NCI-H524 treated with DMSO at 0.1 percent for 48 hours (cell line): ENCODE measurements at places on chromosomes 1 and 21.

- no peak for DNase-seq
Measured at GRCh38 chr1:152110860-152111514, 4.3 kb downstream of the TCHH start.

GRCh38 chr1:66598670-66599069 lies 64.7 kb downstream of the SGIP1 start:
- DNase-seq = no peak

DNA sequence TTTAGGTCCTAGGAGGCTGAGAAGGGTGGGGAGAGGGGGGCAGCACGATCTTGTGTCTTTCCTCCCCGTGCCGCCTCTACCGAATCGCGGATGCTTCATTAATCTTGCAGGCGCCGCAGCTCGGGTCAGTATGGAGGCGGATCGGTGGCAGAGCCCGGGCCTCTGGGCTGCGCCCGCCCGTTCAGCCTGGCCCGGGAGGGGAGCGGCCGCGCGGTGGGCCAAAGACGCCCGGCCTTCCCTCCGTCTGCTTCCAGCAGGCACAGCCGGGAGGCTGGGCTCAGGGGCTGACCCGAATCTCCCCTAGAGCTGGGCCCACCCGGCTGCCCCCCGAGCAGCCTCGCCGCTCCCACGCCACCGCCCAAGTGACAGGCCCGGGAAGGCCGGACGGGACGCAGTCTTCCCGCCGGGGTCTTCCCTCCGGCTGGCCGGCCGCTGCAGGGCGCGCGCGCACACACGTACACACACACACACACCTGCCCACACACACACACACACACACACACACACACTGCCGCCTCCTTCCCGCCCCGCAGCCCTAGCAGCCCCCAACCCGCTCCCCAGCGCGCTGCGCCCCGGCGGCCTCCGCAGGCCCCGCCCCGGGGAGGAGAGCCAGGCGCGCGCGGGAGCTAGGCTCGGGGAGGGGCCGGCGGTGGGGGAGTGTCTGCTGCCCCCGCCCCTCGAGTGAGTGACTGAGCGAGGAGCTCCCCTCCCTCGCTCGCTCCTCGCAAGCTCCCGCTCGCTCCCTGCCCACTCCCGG lies at the start of gene C1orf21:
Gene C1orf21, plus strand, starts transcription at position 718 of the 757 bp plus-strand sequence. CDS start 90,481 bp downstream, outside the sequence.
- peak; percentile 66 for DNase-seq

DNA sequence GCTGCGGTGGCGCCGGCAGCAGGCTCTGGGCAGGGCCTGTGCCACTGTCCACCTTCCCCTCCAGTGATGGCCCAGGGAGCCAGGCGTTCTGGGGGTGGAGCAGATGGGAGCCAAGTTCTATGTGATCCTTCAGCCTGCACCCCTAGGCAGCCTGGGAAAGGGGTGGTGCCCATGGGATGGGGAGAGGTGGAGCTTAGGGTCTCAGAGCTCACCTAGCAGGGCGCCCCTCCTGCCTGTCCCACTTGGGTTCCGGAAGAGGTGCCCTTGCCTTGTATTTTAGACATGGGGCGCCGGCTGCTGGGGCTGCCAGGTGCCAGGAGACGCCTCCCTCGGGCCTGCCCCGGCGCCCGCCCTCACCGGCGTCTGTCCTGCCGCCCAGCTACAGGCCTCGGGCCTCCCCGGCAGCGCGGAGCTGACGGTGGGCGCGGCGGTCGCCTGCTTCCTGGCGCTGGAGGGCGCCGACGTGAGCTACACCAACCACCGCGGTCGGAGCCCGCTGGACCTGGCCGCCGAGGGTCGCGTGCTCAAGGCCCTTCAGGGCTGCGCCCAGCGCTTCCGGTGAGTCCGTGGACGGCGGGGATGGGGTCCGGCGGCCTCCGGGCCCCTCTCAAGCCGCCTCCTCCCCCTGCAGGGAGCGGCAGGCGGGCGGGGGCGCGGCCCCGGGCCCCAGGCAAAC lies 3.1 kb upstream of the MMP23B start:
- DNase-seq = no peak

GRCh38 chr21:46375560-46376230 lies 51.7 kb downstream of the PCNT start:
- no peak for DNase-seq

- peak; percentile 48 for DNase-seq
Measured at GRCh38 chr21:37767984-37768383, 148.3 kb downstream of the KCNJ6 start.

DNA sequence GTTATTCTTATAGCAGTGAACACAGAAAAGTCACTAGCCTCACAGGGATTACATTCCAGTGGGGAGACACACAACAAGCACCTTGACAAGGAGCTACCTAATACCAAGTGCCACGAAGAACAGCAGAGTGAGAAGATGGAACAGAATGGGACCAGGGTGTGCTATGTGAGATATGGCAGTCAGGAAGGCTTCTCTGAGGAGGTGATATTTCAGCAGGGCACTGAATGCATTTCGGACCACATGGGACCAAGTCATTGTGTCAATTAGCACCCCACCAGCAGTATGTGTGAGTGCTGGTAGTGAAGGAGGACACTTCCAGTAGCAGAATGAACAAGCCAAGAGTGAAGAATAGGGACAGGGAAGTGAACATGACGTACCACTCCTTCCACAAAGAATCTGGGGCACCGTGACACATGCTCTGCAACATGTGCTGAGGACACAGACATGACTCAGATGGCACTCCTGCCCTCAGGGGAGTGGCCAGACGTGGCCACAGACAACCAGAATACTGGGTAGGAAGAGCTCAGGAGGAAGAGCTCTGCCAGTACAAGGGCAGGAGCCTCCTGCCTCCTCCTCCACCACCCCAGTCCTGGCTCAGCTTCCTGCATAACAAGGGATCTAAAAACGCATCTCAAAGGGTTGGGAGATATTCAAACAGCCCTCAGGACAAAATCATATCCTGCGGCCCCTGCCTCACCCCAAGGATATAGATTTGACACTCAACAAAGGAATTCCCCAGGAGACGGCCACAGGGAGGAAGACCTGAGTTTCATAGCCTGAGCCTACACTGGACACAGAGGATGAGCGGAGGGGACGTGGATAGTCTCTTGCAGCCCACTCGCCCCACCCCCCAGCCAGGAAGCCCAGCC lies 102.5 kb downstream of the TRABD2B start:
- DNase-seq = no peak

- no peak for DNase-seq
Measured at GRCh38 chr1:195933835-195934234, 674.4 kb downstream of the KCNT2 start.

GRCh38 chr1:15155888-15156741 lies 2.6 kb downstream of the TMEM51 start:
- DNase-seq = peak; percentile 29

DNA sequence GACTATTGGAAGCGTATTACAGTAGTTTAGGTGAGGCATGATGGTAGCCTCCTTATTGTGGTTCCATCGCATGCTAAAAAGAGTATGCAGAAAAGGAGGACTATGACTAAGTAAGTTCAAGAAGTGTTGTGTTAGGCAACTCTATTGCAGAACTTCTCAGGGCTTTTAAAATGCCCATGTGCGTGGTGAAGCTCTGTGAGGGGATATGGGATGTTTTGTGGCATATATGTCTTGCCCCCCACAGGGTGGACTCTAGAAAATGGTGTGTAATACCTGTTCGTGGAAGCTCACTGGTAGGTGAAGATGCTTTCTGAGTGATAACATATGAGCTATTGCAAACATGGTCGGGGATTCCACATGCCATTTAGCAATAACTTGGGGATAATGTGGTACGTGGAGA lies 31.7 kb downstream of the MAN1A2 start:
- no peak for DNase-seq

DNA sequence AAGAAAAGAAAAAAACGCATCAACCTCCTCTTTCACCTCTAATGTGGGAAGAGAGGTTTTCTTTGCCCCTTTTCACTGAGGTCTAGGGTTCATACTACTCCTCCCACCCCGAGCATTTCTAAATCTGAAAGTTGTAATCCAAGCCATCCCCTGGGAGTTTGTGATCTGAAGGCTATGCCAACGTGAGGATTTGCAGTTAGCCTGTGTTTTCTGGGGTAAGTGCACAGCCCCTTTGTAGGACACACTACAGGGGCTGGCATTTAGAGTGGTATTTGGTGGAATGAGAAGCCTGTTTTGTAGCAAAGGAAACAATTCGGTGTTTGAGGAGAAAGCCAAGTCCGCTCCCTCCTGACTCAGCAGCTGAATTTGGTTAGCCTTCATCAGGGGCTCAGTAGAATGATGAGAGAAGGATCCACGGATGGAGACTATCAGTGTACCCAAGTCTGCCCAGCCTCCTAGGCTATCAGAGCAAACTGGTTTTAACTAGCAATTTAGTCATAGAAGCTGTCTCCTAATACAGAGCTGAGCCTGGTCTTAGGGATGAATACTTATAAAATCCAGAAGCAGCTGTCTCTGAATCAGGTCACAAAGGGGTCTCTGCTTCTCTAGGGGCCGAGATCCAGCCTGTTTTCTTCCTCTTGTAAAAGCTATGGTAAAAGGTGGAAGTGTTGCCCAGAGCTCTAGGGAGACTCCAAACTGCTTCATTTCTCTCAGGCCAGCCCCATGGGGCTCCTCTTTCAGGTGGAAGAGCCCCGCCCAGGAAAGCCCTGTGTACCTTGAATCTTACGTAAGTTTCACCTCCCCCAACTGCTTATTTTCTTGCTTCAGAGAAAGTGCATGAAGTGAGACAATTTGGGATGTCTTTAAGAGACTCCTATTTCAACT lies 2.1 kb downstream of the PCP4L1 start:
- DNase-seq = no peak

- DNase-seq = no peak
Measured at GRCh38 chr21:16624479-16625118, 888.2 kb upstream of the CXADR start.

DNA sequence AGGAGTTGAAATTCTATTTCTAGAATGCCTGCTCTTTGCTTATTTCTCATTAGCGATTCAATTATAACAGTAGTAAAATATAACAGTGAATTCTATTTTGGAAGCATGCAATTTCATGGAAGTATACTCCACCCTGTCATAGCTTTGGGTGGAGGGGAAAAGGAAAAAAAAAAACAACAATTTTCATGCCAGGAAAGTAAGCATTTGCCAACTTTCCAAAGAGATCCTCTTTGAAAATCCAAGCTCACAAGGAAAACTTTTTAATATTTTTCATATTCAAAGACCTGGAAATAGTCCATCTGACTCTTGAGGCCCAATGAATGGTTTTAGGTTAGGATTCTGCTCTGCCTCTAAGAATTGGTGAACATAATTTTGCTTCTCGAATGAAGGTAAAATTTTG lies 134.5 kb downstream of the PTPN14 start:
- DNase-seq = no peak

DNA sequence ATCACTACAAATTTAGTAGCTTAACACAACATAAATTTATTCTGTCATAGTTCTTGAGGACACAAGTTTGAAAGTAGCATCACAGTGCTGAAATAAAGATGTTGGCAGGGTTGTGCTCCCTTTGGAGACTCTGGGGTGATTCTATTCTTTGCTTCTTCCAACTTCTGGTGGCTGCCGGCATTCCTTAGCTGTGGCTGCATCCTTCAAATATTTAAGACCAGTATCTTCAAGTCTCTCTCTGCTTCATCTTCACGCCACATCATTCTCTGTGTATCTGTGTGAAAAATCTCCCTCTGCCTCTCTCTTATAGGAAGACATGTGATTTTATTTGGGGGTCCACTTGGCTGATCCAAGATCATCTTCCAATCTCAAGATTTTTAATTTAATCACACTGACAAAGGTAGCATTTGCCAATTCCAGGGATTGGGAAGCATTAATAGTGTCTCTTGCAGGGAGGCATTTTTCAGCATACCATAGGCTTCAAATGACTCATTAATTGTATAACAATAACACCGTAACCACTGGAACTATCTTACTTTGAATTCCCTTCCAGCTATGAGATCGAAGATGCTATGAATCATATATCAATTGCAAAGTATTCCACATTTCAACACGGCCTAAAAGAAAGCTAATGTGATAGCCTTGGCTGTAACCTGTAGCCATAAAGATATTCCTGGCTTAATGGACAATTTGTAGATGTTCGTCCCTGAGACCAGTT lies 74.6 kb downstream of the DPT start:
- no peak for DNase-seq

- DNase-seq = no peak
Measured at GRCh38 chr1:4327142-4327541, 327.3 kb upstream of the AJAP1 start.

GRCh38 chr1:107460035-107460434 lies 319.2 kb downstream of the NTNG1 start:
- no peak for DNase-seq

DNA sequence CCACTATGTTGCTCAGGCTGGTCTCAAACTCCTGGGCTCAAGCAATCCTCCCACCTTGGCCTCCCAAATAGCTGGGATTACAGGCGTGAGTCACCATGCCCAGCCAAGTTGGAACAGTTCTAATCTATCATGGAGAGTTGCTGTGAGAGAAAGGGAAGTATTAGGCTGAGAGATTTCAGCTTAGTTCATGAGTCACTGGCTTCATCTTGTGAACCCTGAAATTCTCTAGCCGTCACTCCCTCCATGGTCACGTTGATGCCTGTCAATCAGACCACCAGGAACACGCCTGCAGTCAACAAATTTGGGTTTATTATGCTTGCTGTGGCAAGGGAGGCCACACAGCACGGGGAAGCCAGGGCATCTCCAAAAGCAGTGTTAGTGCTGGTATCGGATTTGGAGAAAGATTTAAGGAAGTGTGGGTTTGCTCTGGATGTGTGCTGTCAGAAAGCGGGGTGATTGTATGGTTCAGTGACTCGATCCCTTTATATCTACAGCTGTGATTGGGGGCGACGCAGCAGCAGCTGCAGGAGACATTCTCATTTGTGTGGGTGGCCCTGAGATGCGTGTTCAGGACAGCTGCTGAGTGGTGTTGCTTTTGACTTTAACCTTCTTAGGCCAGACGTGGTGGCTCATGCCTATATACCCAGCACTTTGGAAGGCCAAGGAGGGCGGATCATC lies 18.7 kb downstream of the UQCRHL start:
- no peak for DNase-seq

- DNase-seq = no peak
Measured at GRCh38 chr1:15262706-15263105, 15.7 kb downstream of the FHAD1 start.

GRCh38 chr1:206809504-206810084 lies 37.3 kb upstream of the IL10 start:
- DNase-seq = no peak

GRCh38 chr1:54596756-54597155 lies 26.6 kb downstream of the FAM151A start:
- no peak for DNase-seq

- DNase-seq = no peak
Measured at GRCh38 chr21:46598581-46599572, 6.0 kb downstream of the S100B start.

DNA sequence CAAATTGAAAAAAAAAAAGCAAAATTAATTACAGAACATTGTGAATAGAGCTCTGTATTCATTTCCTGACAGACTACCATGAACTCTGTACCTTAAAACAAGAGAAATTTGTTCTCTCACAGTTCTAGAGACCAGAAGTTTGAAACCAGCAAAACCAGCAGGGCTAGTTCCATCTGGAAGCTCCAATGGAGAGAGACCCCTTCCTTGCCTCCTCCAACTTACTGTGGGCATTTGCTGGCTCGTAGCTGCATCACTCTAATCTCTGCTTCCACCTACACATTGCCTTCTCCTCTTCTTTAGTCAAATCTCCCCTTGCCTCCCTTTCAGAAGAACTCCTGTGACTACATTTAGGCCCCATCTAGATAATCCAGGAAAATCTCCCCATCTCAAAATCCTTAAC lies 56.5 kb downstream of the SYDE2 start:
- no peak for DNase-seq

- DNase-seq = no peak
Measured at GRCh38 chr1:5909576-5910275, 82.5 kb downstream of the NPHP4 start.
